ENCODE measurements at places on chromosomes 6 and 20.
A peak's percentile ranks its signal among the peaks of the same experiment; 100 is the strongest.

DNA sequence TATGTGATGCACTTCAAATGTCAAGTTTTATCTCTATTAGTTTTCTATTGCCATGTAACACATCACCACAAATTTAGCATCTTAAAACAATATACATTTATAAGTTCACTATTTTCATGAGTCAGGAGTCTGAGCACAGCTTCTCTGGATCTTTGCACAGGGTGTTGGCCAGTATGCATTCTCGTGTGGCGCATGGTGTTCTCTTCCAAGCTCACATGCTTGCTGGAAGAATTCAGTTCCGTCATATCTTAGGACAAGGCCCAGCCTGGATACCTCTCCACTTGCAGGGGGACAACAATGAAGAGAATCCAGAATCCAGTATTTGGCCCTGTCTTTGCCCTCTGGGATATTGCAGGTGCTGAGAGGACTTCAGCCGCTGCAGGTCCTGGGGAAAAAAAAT lies 51.0 kb upstream of the ECI2 start:
- no peak for DNase-seq

DNA sequence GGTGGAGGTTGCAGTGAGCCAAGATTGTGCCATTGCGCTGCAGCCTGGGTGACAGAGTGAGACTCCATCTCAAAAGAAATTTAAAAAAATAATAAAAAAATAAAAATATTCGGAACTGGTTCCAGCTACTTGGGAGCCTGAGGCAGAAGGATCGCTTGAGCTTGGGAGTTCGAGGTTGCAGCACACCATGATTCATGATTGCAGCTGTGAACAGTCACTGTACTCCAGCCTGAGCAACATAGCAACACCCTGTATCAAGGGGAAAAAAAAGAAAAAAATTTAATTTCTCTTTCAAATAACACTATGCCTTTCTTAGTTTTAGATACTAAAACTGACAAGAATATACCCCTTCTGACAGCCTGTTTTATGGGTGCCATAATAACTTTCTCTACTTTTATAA lies 10.5 kb downstream of the KDM1B start:
- DNase-seq: no peak

- peak; percentile 62 for DNase-seq
Measured at GRCh38 chr20:17995967-17996819, 27.4 kb downstream of the MGME1 start.

- DNase-seq: peak; percentile 45
Measured at GRCh38 chr6:43823879-43824702, 54.1 kb downstream of the VEGFA start.

DNA sequence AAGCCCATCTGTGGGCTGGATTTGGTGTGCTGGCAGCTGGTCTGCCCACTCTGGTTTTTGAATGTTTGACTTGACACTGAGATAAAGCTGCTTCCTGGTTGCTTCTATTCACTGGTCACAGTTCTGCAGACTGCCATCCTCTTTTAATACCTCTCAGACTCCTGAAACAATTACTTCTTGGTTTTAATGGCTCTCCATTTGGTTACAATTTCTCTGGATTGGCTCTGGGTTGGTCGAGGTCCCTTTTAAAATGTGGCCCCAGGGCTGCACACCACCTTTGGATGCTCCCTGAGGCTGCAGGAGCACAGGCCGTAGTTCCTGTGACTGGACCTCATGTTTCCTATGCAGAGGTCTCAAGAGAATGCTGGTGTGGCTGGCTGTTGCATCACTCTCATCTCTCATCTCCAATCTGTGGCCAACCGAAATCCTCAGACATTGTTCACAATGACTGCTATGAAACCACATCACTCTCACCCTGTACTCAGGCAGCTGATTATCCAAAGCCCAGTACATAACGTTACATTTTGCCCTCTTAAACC lies 98.5 kb downstream of the INSM1 start:
- no peak for DNase-seq

DNA sequence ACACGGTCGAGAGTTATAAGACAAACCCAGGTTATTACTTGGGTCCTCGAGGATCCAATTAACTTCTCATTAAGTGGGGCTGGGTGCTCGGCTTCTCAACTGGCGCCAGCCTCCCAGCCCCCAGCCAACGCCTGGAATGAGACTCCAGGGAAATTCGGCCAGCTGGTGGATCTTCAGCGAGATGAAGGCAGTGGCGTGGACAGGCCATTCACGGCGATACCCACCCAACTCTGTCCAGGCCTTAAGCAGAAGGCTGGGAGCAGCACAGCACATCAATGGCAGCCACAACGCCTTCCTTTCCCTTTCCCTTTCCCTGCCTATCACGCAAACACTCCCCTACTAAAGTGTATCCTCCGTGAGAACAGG lies 868 bp downstream of the METTL24 start:
- DNase-seq: no peak

DNA sequence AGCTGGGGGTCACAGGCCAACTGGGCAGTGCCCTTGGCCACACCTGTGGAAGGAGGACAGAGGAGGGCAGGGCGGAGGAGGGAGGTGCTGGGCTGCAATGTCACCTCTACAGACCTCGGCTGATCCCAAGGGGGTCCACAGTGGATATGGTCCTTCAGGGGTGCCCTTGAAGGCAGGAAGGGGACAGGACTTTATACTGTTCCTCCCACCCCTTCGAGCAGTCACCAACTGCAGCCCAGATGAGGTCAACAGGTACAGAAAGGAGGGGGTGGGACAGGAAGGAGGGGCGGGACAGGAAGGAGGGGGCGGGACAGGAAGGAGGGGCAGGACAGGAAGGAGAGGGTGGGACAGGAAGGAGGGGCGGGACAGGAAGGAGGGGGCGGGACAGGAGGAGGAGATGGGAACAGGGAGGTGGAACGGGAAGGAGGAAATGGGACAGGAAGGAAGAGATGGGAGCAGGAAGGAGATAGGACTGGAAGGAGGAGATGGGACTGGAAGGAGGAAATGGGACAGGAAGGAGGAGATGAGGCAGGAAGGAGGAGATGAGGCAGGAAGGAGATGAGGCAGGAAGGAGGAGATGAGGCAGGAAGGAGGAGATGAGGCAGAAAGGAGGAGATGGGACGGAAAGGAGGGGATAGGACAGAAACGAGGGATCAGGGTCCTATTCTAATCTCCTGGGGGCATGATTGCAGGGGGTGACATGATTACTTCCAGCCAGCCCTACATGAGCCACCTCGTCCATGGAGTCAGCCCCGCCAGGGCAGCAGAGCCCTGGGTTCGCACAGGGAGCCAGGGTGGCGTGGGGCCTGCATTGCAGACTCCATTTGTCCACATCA lies 19.4 kb upstream of the MRGBP start:
- DNase-seq: peak; percentile 86

DNA sequence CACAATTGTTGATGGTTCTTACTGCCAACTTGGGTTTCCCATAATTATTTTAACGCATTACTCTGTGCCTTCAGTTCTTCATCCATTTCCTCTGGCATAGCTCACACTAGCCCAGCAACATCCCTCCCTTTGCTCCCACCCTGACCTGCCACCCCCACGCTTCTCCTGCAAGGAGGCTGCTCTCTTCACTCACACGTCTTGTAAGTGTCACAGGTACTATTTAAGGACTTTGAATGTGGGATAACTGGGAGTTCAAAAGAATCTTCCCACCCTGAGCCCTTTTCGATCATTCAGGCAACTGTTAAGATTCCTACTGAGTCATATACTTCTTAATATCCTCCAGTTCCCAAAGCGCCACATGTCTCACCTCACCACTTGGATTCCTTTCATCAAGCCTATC lies 95.4 kb downstream of the PXDC1 start:
- no peak for DNase-seq

DNA sequence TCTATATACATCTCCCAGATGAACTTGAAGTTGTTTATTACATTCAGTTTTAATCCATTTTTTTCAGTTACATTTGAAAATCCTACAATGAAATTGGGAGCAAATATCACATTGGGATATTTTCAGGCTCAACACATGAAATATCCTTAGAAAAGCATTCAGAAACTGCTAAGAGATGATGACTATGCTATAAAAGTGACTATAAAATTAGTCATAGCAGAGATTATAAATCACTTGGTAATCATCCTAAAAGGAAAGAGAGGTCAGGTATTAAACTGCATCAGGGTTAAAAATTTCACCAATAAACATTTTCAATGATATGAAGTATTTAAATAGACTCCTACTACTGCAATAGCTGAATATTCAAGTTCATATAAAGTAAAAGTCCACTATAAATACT lies 987.7 kb downstream of the GRIK2 start:
- DNase-seq: no peak

GRCh38 chr6:94769197-94769596 lies 808.1 kb upstream of the MANEA start:
- peak; percentile 15 for DNase-seq

- DNase-seq: no peak
Measured at GRCh38 chr6:47234266-47234933, 75.3 kb downstream of the TNFRSF21 start.

DNA sequence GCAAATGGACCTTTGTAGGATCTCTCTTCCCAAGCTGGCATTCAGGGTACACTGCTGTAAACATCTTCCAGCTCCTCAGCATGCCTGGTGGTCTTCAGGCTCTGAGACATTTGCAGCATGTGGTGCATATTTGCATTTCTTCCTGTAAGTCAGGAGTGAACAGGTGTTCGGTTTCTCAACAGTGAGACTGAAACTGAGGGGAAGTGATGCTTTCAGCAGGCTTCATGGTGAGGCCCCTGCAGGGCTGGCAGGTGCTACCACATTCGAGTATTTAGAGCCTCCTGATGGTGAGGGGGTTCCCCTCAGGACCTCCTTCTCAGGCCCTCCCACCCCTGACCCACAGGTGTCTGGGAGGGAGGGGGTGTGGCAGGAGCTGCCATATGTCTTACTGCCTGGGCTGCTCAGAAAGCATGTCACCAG lies 15.1 kb downstream of the MYBL2 start:
- DNase-seq: no peak

DNA sequence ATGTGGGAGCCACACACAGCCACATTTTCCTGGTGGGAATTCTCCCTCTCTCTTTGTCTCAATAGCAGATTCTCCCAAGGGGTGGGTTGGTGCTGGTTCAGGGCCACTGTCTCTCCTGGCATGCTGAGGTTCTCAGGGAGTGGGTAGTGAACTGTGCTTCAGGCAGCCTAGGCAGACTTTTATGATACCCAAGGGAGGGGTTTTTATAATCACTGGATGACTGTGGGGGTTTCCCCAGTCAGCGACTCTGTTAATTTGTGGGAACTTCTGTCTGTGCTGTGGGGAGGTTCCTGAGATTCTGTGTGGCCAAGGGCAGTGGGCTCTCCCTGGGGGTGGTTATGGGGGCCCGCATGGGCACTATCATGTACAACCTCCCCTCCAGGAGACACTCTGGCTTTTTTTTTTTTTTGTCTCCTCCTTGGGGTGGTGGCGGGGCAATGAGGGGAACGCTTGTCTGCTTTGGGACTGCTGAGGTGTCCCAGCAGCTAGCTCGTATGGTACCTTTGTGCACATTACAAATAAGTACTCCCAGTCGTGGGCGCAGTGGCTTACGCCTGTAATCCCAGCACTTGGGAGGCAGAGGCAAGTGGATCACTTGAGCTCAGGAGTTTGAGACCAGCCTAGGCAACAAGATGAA lies 10.0 kb downstream of the PTK7 start:
- no peak for DNase-seq

- no peak for DNase-seq
Measured at GRCh38 chr6:110529355-110529754, 52.9 kb upstream of the SLC22A16 start.

GRCh38 chr6:2165286-2165685 lies 80.1 kb downstream of the GMDS start:
- no peak for DNase-seq

DNA sequence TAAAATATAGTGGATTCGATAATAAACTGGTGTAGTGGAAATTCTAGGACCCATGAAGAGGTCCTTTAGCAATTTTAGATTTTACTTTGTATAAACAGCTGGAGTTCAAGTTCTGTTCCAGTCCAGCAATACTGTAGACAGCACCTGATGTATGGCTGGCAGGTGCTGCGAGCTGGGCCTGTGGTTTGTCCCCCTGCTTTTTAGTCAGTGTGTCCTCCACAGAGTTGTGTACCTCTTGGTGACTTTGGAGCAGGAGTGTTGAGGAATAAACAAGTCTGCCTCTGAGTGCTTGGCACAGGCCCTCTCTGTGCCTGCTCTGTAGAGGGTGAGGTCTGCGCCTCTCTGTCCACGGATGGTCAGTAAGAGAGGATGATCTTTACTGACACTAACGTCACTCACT lies 13.8 kb downstream of the STX16 start:
- no peak for DNase-seq

GRCh38 chr6:50824552-50824951 lies 5.9 kb downstream of the TFAP2B start:
- no peak for DNase-seq

DNA sequence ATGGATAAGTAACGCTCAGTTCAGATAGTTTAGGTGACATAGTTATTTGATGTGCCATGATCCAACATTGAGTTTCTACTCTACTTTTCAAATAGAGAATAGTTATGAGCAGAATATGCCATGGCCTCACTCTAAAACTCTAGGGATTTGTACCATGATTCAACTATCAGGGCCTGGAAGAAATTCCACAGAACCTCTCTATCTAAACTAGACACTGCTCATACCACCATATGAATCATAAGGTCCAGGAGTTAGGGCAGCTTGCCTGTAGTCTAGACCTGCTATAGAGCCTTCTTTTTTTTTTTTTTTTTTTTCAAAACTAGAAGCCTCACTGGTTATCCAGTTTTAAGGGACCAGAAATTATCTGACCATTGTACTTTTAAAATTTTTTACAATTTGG lies 571.8 kb upstream of the IMPG1 start:
- no peak for DNase-seq

All from mesendoderm (in vitro differentiated cells).